ENCODE measurements at places on chromosomes 4 and X. TPM values are rescaled to one million over a fixed set of nuclear protein-coding genes. Genes with fewer than 3 reads are reported as not detected.

The SH2D1A gene
- total RNA-seq = 0.55 TPM

The HS3ST1 gene
- total RNA-seq = 4.2 TPM

The GLUD2 gene
- total RNA-seq = 5.6 TPM

DNA sequence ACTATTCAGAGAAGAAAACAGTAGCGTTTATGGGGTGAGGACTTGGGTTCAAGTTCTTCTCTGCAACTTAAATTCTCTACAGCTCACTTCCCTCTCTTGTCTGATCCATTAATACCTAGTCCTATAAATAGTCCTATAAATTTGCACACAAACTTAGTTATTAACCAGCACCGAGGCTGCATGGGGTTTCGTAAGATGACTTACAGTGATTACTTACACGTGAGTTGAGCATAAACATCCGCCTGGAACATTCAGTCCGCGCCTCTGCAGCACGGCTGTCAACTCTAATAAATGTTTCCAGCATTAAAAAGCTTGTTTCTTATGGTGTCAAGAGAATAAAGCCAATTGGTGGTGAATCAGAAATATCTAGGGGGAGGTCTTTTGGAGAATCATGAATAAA, 103.0 kb upstream of the ENPP6 start:
- DNase-seq = no peak

The CSAG3 gene
- total RNA-seq = not detected

DNA sequence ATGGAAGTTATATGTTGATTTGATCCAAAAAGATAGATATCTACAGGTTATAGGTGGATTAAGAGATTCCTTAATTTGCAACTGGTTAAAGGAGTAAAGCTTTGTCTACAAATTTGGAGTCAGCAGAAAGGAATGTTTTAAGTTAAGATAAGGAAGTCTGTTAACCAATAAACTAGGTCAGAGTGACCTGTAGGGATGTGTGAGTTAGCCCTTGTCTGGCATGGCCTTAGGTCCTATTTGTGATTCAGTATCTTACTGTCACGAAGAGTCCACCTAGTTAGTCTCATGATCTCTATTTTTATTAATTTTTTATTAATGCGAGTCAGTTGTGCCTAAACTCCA, 230.8 kb downstream of the INPP4B start:
- no peak for DNase-seq

DNA sequence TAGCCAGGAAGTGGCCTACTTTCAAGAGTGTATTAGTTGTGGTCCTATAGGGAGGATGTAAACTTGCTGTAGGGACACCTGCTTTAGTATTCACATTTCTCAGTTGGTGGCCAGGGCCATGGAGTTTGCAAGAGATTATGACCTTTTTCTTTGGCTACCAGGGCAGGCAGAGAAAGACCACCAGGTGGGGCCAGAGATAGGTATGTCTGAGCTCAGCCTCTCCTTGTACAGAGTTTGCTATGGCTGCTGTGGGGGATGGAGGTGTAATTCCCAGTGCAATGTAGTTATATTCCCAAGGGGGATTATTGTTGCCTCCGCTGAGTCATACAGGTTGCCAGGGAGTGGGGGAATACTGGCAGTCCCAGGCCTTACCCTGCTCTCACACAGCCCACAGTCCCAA, 26.3 kb upstream of the DACH2 start:
- DNase-seq = no peak

DNA sequence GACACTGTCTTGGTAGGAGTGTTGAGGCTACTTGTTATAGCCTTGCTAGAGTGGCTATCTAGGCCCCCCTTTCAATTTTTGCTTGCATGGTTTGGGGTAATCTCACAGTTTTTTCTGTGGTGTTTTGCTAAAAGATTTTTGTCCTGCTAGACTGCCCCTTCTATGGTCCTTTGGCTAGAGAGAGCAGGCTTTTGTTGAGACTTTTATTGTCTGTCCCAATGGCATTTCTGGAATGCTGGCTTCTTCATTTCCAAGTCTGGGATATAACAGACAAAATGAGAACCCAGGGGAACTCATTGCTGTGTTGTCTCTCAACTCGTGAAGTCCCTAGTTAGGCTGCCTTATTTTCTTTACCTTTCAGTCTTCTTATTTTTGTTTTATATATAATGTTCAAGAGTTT, 160.2 kb upstream of the ZC4H2 start:
- DNase-seq = no peak

- no peak for DNase-seq
Observed at GRCh38 chrX:51878056-51878455, 15.4 kb upstream of the MAGED1 start.

The DRD5 gene
- not detected for total RNA-seq

- no peak for DNase-seq
Observed at GRCh38 chr4:182174979-182175378, 68.2 kb upstream of the TENM3 start.

DNA sequence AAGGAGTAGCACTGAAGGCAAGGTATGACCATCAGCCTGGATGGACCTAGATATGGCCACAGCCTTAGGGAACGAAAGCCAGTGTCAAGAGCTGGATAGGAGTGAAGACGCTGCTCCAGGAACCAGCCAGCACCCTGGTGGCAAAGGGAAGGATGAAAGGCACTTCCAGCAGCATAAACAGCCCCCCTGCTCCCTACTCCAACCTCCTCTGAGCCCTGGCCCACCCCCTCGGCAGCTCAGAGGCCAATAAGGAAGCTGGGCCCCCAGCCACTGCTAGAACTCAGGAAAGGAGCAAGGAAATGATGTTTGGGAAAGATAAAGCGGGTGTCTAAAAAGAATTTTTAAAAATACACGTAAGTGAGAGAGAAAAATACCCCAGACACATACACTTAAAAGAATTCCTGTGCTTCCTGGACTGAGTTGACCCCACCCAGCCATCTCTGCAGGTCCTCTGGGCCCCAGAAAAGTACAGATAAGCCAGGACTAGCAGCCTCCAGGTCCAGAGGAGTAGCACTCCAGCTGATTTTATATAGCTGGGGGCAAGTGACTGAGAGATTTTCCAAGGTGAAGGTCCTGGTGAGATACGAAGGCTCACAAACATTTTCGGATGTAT, 170.4 kb downstream of the SHROOM4 start:
- no peak for DNase-seq

The CCDC149 gene
- total RNA-seq = 23.2 TPM

DNA sequence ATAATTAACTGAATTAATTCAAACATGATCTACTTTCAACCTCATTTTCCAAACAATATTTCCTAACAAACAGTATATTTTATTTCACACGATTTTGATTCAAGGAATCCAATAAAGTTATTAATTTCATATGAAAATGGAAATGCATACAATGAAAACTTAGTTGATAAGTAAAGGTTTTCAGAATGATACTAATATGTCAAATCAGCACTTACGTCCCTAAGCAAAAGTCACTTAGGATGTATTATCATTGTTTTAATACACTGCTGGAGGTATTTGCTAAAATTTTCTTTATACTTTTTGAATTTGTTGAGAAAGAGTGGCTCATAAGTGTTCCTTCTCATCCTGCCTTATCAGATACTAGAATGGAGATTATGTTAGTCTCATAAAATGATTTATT, 266.8 kb upstream of the PUDP start:
- DNase-seq = no peak

The UGT2B7 gene
- total RNA-seq = not detected

Measured in mesenteric fat pad (tissue), 1 donor.